CD4-positive, alpha-beta T cell treated with Interleukin-15 for 4 hours (primary cell): ENCODE measurements at places on chromosomes 13 and 19.

DNA sequence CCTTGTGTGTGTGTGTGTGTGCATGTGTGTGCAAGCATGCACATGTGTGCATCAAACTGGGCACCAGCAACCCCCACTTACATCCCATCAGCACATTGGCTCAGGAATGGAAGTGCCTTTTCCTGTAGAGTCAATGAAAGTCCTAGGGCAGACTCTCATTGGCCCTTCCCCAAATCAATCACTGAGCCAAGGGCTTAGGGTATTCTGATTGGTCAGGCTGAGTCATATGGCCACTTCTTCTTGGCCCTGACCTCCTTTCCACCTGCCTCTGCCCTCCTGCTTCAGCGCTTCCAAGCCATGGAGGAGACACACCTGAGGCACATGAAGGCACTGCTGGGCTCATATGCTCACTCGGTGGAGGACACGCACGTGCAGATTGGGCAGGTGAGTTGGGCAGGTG lies 20.9 kb downstream of the FCHO1 start:
- DNase-seq, result no peak

DNA sequence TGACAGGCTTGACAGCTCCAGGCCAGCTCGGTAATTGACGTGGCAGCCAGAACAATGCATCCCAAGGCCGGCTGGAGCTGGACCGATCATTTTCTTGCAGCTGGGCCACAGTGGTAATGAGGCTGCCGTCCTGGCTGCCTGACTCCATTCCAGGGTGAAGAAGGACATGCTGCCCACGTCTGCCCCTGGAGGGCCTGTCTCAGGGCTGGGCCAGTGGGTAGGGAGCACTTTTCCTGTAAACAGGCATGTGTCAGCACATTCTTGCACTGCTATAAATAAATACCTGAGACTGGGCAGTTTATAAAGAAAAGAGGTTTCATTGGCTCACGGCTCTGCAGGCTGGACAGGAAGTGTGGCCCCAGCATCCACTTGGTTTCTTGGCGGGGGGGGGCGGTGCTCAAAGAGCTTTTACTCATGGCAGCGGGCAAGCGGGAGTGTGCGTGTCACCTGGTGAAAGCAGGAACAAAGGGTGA lies 38.1 kb upstream of the KCTD15 start:
- DNase-seq, result no peak

- peak; percentile 12 for DNase-seq
Measured at GRCh38 chr19:48230555-48231129, 25.1 kb downstream of the CARD8 start.

DNA sequence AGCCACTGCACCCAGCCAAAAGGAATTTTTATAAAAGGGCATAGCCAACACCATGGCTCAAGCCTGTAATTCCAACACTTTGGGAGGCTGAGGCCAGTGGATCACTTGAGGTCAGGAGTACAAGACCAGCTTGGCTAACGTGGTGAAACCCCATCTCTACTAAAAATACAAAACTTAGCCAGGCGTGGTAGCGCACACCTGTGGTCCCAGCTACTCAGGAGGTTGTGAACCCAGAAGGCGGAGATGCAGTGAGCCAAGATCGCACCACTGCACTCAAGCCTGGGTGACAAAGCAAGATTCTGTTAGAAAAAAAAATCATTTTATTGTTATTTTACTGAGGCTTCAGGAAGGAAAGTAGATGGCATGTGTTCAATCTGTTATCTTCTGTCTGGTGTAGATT lies 31.3 kb upstream of the FOXO1 start:
- no peak for DNase-seq

DNA sequence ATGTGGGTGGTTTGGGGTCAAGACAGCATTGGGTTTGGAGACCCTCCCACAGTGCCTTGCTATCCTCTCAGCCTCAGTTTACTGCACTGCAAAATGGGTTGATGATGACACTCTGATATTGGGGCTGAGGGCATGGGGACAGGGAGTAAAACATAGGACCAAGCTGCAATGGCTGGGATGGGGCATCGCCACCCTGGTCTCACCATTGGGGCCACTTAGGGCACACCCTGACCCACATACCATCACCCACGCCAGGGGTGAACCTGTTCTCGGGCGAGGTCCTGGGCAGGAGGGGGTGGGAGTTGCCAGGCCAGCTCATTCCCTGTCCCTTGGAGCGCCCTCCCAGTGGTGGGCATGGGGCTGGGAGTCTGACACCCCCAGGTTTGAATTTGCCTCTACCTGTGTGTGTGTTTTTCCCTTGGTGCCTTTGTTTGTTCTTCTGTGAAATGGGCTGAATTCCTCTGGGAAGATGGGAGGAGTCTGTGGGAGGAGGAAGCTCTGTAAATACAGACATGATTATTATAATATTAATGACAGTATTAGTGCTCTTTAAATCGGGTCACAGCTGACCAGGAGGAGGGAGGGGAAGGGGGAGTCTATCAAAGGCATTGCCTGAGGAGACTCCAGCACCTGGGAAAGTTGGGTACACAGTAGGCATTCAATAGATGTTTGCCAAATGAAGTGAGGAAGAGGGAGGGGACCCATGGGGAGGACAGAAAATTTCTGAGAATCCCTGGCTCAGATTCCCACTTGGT lies 2.2 kb upstream of the FCHO1 start:
- no peak for DNase-seq

- no peak for DNase-seq
Measured at GRCh38 chr13:113454936-113455335, 1.6 kb upstream of the ADPRHL1 start.

- peak; percentile 52 for DNase-seq
Measured at GRCh38 chr13:42279080-42279479, 7.1 kb downstream of the AKAP11 start.

DNA sequence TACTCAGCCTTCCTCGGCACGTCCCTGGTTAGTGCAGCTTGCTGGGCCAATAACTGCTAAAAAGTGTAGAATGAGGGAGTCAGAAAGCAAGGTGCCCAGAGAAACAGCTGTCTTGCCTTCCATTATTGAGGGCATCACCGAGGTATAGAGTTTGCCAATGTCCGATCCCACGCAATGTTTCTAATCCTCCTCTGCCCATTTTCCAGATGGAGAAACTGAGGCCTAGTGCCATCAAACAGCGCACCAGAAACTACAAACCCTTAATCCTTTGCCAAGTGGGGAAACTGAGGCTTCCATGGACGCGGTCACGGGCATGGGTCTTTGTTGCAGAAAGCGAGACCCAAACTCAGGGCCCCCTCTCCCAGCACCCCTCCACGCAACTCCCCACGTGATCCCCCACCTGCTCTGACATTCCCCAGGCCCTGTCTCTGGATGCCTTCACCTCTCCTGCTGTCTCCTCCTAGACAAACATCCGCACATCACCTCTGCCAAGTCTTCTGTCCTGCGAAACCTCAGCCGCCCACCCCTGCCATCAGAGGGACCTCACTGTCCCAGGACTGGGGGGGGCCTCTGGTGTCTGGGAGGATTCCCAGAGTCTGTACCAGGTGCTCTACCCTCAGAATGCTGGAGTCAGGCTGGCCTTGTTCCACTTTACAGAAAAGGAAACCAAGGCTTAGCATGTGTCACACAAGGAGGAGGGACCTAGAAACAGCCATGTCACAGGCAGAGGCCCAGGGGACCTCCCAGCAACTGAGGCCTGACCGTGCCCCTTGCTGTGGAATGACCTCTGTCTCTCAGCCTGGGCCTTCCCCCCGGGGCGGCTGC lies 930 bp upstream of the PDE4C start:
- no peak for DNase-seq
